ENCODE measurements at places on chromosomes 5 and 9.

DNA sequence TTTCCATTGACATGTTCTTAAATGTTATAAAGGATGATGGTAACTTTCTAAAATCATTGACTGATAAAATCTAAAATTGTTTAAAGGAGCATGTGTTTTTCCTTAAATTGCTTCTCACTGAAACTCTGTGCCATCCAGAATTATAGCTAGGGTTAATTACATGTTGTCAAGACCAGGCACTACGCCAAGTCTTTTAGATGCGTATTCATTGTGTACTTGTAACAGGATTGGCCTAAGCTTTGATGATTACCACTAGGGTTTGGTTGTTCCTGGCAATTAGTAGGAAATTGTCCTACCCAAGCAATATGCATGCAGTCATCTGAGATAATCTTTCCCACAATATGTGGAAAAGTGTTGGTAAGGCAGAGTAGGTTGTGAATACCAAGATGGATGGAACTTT is 43.8 kb downstream of the PRKACG start:
- no peak for DNase-seq

DNA sequence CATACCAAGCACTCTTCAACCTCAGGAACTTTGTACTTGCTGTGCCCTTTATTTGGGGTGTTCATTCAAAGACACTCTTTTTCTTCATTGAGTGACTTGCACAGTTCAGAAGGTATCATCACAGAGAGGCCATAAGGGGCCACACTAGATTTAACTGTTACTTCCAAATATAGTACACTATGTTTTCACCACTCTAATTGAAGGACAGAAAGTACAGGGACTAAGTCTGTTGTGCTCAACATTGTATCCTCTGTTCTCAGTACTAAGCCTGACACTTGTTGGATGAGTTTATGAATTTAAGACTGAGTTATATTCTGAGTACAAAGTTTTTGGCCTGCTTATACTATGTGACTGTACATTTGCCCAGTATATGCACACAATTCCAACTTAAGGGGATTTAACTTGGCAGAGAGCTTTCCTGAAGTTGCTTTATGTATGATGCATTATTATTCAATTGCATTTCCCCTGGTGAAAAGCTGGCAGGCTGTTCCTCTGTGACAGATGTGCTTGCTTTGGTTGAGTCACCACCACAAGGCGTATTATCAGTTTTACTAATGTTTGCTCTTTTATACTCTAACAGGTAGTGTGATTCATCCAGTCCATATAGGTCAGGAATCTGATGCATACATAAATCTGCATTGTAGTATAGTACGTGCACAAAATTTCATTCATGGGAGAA is 714.8 kb downstream of the TLR4 start:
- DNase-seq, result no peak

GRCh38 chr5:162769019-162769418 is 668.4 kb upstream of the CCNG1 start:
- DNase-seq, result no peak

- DNase-seq, result no peak
Observed at GRCh38 chr5:149325894-149326293, 19.4 kb upstream of the GRPEL2 start.

DNA sequence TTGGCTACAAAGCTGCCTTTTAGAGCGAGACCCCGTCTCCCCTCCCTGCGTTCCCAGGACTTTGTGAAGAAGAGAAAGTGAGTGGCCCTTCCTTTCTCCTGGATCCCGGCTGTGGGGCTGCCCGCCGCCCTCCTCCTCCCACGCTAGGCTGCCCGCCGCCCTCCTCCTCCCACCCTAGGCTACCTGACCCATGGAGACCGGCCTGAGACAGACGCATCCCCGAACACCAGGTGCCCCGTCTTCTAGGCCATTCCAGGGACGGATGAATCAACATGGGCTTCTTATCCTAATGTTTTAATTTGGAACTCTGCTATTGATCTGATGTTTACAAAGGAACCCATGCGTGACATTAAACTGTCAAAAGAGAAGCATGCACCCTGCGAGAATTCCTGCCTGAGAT is 117.3 kb upstream of the LPCAT1 start:
- no peak for DNase-seq

GRCh38 chr9:32574858-32575257 is 1.9 kb upstream of the NDUFB6 start:
- DNase-seq, result no peak

DNA sequence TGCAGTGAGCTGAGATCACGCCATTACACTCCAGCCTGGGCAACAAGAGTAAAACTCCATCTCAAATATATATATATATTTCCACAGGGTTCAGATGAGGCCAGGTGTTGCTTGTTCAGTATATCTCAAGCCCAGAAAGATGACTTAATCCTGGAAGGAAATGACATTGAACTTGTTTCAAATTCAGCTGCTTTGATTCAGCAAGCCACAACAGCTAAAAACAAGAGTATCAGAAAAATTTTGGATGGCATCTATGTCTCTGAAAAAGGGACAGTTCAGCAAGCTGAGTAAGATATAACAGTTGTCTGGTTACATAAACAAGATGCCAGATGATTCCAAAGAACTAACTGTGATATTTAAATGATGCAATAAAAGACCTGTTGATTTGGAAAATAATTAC is 352.0 kb downstream of the KCTD16 start:
- no peak for DNase-seq

DNA sequence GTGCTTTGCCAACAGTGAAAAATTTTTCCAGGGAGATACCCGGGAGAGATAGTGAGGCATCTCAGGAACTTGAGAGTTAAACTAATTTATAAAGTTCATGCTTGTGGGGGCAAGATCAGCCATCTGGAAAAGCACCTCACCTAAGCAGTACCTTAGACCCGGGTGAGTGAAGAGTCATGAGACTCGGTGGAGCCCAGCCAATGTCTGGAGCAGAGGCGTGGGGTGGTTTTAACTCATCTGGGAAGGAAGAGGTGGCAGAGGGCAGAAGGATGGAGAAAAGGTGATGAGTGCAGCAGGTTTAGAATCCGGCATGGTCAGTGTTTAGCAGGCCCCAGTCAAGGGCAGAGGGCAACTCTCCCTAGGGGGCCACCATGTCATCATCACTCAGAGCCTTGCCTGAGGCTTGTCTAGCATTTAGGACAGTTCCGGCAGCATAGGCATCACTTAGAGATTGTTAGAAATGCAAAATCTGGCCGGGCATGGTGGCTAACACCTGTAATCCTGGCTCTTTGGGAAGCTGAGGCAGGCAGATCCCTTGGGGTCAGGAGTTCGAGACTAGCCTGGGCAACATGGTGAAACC is 4.3 kb upstream of the RNF183 start:
- no peak for DNase-seq

Data from stimulated activated CD8-positive, alpha-beta memory T cell treated with anti-CD3 and anti-CD28 coated beads, Interleukin-15, amount 100 ng/mL, for 48 hours (primary cell).